Stimulated activated CD4-positive, alpha-beta T cell treated with anti-CD3 and anti-CD28 coated beads, Interleukin-2, amount 100 ng/mL, for 48 hours (primary cell): ENCODE measurements at places on chromosomes 12 and 14.

GRCh38 chr12:49109641-49110463 is 795 bp downstream of the LMBR1L start:
- no peak for DNase-seq

DNA sequence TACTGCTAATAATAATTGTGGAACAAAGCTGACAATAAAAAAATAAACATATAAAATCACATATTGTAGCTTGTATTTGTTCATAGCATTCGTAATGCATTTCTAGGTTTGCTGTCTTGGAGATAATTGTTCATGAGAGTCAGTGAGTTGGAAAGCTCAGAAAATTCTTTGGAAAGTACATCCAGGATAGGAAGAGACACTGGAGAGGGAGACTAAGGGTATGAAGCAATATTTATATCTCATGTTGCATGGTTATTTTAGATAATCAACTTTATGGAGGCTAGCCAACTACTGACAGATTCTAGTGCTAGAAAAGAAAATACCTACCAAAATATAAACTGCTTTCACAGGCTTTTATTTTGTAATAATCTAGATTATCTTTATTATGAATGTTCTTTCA is 1095.2 kb downstream of the FSCB start:
- DNase-seq = no peak

- no peak for DNase-seq
Observed at GRCh38 chr14:36674659-36675058, 13.0 kb downstream of the PAX9 start.

DNA sequence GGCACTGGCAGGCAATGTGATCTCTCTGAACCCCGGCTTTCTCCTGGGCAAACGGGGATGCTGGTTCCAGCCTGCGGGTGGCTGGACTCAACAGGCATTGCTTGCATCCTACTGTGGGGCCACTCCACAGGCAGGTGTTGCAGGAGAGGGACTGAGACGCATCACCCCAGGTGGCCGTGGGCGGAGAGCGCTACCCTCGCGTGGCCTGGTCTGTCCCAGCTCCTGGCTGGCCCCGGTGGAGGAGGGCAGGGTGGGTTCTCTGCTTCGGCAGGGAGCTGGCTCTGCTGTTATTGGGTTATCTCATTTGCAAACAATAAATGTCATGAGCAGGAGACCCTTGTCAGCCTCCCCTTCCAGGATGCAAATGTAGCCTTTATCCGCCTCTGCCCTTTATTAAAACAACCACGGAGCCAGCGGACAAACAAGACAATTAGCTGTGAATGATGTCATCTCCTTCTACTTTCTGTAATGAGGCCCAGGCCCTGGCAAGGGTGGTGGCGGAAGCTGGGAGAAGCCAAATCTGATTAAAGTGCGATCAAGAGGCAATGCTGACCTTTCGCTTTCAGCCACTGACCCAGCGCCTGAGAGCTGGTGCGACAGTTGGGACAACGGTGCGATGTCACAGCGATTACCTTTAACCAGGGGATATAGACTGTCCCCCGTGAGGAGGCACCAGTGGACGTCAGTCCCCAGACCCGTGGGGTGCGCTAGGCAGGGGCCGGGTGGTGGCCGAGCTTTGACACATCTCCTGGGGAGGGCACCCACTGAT is 161.8 kb downstream of the KIF26A start:
- DNase-seq = no peak

DNA sequence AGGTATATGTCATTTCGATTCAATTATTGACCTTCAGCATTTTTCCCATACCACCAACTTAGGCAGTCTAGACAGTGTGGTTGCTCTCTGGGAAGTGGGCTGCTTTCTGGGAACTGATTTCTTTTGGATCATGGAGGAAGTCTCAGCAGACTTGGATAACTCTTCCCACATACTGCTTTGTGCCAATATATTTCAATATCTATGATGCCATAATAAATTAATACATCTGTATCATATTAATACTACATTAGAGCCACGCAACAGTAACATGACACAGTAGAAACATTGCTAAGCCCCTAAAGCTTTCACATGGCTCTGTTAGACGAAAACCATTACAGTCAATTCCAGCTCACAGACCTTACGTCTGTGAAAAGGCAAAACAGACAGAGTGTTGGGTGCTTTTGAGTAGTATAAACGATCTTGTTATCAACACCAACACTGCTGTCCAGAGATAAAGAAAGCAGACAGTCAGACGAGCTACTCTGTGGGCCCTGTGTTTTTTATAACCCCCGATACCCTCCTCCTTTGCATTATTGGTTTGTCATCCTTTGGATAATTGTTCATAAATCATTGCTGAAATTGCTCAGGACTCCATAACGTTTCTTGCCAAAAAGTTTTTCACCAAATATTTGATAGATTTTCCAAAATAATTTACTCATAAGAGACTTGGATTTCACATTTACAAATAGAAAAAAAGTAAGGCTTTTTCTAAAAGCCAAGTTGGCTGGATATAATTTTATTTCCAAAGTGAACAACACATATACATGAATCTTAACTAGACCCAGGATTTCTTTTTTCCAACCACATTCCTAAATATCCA is 439.7 kb downstream of the ADAMTS20 start:
- no peak for DNase-seq
